Activated T-helper 9 cell treated with anti-CD3 and anti-CD28 coated beads, Interleukin-2, amount 50 U/mL, for 16 hours (primary cell): ENCODE measurements at places on chromosomes 12 and 14.

GRCh38 chr12:51531978-51532497 lies 59.0 kb upstream of the SCN8A start:
- DNase-seq: peak; percentile 45

GRCh38 chr12:53115891-53116648 lies 12.8 kb downstream of the SOAT2 start:
- no peak for DNase-seq

- no peak for DNase-seq
Measured at GRCh38 chr12:27534060-27534764, 10.2 kb downstream of the PPFIBP1 start.

GRCh38 chr14:101472518-101472849 lies 88.8 kb upstream of the DIO3 start:
- DNase-seq: no peak

DNA sequence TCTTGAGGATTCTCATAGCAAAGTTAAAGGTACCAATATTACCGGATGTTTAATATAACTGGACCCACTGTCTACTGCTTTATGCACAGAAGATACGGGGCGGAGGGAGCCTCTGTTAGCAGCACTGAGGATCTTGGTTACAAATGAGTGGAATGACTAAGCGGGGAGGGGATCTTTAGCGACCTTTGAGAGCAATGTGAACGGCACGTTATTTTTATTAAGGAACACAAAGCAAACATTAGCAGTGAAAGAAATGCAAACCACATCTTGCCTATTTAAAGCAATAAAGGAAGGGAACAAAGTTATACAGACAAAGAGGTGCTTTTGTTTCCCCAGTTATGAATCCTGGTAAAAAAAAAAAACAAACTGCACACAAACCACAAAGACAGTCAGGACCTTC lies 27.1 kb upstream of the PRMT8 start:
- DNase-seq: no peak

GRCh38 chr12:15988983-15989755 lies 78.0 kb downstream of the DERA start:
- no peak for DNase-seq

DNA sequence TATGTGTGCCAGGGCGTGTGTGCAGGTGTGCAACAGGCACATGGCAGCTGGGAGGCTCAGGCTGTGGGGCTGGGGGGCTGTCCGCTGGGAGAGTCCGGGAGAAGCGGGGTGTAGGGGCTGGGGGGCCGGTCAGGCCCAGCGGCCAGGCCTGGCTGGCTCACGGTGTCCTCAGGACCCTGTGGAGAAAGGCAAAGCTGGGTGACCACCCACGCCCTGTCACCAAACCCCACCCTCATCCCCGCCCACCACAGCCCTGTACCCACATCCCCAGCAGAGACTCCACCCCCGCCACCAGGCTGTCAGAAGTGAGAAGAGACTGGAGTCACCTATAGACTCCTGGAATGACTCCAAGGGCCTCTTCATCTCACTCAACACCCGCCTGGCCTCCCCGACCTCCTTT lies 85.3 kb downstream of the SCARB1 start:
- DNase-seq: no peak

DNA sequence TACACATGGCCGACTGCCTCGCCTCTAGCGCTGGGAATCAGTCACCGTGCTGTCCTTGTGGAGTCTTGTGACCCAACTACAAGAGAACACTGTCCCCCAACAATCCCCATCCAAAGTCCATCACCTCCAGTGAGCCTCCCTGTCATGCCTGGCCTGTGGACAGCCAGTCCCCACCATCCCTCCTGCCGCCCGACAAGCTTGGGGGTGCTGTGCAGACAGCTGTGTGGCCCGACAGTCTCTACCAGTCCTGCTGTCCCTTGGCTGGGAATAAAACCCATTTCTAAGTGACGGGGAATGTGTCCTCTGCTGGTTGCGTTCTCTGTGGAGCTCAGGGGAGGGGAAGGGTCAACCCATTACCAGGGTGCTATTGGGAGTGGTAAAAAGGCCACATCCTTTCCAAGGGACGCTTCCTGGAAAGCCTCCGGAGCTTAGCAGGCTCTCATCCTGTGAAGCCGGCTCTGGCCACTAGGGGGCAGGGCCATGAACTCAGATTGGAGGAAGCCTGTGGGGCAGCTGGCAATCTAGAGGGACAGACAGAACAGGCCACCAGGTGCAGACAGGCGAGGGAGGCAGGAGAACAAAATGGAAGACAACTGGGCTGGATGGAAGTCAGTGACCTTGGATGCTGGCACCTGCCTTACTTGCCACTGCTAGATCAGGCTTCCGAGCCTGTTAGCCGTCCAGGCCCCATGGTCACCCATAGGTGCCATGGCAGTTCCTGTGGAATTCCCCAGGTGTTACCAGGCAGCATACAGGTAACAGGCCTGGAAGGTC lies 12.0 kb upstream of the BLTP3B start:
- DNase-seq: peak; percentile 55

DNA sequence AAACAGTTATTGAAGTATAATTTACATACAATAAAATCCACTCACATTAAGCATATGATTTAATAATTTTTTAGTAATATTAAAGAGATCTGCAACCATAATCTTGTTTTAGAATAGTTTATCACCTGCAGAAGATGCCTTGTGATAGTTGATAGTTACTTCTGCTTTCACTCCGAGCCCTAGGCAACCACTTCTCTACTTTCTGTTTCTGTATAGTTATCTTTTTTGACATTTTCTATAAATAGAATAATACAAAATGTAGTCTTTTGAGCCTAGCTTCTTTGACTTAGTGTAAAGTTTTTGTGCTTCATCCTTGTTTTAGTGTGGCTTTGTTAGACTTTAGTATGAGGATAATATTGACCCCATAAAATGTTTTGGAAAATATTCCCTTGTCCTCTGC lies 111.0 kb downstream of the MNAT1 start:
- no peak for DNase-seq

DNA sequence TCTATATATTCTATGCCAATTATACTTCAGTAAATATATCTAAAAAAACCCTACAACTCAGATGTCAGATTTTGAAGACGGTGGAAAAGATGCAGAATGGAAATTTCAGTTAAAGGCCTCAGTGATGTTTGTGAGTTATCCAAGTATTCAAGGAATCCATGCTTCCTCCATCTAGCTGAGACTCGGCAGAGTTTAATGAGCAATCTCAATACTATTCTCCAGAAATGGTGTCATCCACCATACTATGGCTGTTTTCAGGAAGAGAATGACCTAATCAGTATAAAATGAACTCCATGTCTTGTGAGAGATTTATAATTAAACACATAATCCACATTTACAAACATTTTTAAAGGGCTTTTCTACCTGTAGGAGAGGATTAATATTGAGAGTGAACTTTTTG lies 66.0 kb downstream of the KLHL28 start:
- no peak for DNase-seq

DNA sequence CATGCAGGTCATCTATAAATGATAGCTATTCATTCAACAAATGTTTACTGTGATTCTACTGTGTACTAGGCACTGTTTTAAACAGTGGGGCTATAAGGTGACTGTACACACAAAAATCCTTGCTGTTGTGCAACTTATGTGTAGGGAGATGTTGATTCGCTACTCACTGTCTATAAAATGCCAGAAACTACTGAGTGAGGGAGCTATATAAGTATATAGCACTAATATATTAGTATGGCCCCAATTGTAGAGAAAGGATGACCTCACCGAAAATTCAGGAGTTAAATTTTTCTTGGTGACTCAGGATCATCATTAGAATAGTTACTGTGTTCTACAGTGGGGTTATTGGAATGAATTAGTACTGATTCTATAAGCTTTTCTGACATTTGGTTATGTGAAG lies 117.4 kb downstream of the TGFB3 start:
- no peak for DNase-seq

GRCh38 chr14:90397425-90398314 lies 841 bp downstream of the CALM1 start:
- peak; percentile 50 for DNase-seq

DNA sequence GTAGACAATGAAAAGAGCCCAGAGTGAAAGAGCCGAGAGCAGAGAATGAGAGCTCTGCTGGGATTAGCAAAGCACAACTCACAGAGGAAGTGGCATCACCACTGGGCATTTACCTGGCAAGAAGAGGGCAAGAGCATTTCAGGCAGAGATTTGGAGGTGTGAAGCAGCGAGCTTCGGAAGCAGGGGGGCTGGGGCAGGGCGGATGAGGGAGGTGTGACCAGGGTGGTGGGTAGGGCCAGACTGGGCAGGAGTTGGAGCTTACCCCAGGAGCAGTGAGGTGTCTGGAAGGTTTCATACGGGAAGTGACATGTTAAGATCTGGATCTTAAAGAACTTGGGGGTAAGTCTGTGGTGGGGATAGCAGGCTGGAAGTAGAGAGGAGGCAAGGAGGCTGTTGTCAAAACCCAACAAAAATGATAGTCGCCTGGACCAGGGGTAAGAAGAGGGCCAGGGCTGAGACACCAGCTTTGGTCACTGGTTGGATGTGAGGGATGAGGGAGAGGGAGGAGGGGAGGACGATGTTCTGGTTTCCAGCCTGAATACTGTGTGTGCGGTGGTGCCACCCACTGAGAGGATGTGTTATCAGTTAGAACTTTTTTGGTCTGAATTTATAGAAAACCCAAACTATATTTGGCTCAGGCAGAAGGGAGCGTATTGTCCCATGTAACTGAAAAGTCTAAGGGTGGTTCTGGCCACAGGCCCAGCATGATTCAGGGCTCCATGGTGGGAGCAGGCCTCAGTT lies 5.2 kb downstream of the SMIM41 start:
- DNase-seq: no peak

GRCh38 chr12:46354802-46355199 lies 17.8 kb downstream of the SLC38A2 start:
- no peak for DNase-seq

GRCh38 chr12:57516617-57517153 lies 3.6 kb downstream of the DDIT3 start:
- no peak for DNase-seq

DNA sequence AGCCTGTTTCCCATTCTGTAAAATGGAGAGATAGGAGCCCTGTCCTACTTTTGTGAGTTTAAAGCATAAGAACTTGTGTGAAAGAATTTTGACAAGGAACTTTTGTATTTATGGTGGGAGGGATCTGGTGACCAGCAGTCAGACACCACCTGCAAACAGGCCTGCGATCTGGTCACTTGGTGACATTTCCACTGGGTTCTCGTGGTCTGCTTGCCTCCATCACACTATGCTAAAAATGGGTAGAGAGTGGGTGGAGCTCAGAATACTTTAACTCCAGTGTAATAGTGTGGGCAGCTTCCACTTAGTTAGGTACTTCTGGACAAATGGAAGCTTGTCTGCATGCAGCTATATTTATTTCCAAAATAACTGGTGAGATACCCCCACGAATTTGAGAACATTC lies 26.5 kb upstream of the PLXNC1 start:
- no peak for DNase-seq

- DNase-seq: no peak
Measured at GRCh38 chr12:25855716-25856115, 102.8 kb upstream of the RASSF8 start.

DNA sequence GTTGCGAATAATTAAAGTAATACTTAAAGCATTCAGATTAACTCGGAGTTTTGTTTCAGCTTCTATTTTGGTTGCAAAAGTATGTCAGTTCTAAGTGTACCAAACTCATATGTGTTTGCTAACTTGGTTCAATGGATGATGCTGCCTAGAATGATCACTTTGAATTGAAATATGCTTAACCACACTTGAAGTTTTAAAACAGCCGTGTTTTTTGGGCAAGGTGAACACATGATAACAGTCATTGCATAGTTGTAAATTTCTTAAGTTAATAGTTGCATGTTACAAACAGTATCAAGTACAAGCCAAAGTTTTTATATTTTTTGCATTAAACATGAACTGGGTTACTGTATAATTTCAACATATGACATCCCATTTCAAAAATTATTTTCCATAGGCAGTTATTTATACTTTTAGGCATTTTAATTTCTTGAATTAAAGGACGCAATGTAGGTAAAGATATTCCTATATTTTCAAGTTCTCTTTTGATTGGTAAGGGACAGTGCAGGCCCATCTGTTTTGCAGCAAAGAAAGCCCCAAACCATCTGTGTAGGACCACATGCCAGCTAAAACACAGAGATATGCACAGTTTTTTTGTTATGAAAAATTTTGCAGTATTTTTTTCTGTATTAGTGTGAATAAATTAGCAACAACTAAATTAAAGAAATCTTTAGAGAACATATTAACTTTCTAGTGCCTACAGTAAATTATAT lies 575.5 kb downstream of the PRKD1 start:
- no peak for DNase-seq

DNA sequence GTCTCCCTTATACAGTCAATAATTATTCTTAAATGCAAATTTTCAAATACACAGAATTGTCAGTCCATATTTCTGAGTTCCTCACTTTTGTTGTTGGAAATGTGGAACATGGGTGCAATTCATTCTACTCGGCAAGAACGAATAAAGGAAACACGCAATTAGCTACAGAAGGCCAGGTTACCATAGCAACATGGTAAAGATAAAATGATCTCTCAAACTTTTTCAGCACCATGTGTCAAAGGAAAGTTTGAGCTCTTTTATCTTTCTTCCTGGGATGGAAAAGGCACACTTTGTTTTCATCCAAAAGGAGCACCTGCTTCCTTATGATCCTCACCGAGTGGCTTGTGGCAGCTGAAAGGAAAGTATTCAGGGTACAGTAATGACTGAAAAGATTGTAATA lies 595.0 kb downstream of the RPS29 start:
- DNase-seq: no peak

DNA sequence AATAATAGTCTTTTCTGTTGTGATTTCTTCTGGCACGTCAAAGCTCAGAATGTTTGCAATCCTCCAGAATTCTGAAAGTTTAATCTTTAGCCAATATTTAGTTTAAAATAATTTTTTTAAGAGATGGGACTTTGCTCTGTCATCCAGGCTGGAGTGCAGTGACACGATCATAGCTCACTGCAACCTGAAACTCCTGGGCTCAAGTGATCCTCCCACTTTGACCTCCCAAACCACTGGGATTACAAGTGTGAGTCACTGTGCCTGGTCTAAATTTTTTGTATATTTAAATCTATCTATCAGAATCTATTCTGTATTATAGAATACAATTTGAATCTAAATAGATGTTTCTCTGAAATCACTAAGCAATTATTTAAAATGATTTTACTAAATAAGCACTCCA lies 572.7 kb downstream of the VRK1 start:
- DNase-seq: no peak

GRCh38 chr14:41824441-41824840 lies 217.8 kb downstream of the LRFN5 start:
- no peak for DNase-seq

- DNase-seq: no peak
Measured at GRCh38 chr12:64876388-64877071, 52.1 kb downstream of the TBC1D30 start.

DNA sequence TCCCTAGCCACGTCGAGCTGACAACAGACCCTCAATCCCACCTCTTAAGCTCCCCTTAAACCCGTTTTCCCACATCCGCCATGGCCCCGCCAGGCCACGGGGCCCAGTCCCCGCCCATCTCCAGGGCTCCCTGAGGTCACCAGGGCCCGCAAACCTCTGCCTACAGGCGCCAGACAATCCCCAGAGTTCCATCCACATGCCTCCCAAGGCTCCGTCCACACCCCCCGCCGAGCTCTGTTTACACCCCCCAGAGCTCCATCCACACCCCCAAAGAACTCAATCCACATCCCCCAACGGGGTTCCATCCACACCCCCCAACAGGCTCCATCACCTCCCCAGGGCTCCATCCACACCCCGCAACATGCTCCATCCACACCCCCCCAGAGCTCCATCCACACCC lies 9.2 kb downstream of the JAG2 start:
- DNase-seq: no peak

GRCh38 chr14:96805956-96806355 lies 8.8 kb downstream of the VRK1 start:
- no peak for DNase-seq
